HT-29 (cell line): ENCODE measurements at places on chromosomes 2 and 18. TPM values are rescaled to one million over a fixed set of nuclear protein-coding genes. Genes with fewer than 3 reads are reported as not detected.

ALK gene
- total RNA-seq = not detected in 2 replicates

SCN9A gene
- 0.38 and 0.52 TPM in 2 replicates for total RNA-seq

CRYBA2 gene
- total RNA-seq = not detected in 2 replicates

DNA sequence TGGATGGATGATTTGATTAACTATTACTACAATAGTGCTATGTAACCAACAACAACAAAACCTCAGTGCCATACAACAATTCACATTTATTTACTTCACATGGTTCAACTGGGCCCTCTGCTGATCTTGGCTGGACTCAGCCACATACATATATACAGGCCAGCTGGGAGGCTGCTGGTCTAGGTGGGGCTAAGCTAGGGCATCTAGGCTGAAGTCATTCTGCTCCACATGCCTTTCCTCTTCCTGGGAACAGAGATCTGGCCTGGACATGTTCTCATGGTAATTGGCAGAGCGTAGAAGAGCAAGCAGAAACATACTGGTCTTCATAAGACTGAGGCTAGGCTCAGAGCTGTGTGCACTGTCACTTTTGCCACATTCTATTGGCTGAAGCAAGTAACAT lies 102.8 kb upstream of the RNF152 start:
- no peak for DNase-seq

DNA sequence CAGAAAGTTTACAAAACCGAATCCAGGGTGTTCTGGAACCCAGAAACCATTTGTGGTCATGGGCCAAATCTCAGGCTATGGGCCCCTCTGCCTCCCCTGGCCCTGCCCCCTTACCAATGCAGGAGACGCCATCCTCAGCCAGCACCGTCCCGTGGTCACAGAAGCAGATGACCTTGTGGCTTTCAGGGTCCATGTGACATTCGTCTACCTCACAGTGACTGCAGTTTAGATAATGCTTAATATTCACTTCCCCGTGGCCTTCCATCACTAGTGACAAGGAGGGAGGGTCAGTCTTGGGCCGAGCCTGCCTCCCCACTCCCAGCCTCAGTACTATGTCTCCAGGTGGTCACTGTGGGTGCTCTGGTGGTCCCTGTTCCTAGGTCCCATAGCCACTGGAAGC lies 111.6 kb downstream of the CLIP4 start:
- no peak for DNase-seq

- DNase-seq = no peak
Measured at GRCh38 chr2:23349508-23349907, 35.5 kb upstream of the KLHL29 start.

GRCh38 chr2:128513961-128514283 lies 195.3 kb upstream of the HS6ST1 start:
- no peak for DNase-seq
